Cortex of kidney (tissue), 1 donor: ENCODE measurements at places on chromosomes 5 and 9.

- DNase-seq: no peak
Observed at GRCh38 chr5:147869112-147869511, 9.4 kb upstream of the SCGB3A2 start.

DNA sequence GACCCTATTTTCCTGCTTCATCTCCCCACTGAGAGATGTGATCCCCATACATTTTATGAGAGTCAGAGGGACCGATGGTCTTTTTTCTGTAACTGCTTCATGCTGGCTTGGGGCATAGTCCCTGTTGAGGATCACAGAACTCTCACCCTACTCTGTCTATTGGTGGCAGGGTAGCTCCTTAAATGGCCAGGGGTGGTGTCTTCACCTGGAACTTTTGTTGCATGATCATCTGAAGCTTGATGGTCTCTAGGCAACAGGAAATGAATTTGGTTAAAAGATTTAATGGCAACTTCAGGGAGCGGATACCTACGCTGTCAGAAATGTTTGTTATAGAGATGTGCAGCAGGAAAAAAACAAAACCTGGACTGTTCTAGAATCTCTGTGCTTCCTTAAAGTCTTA, 87.0 kb upstream of the GLIS3 start:
- DNase-seq: no peak

- DNase-seq: no peak
Observed at GRCh38 chr5:141790630-141791029, 87.6 kb downstream of the PCDH1 start.

DNA sequence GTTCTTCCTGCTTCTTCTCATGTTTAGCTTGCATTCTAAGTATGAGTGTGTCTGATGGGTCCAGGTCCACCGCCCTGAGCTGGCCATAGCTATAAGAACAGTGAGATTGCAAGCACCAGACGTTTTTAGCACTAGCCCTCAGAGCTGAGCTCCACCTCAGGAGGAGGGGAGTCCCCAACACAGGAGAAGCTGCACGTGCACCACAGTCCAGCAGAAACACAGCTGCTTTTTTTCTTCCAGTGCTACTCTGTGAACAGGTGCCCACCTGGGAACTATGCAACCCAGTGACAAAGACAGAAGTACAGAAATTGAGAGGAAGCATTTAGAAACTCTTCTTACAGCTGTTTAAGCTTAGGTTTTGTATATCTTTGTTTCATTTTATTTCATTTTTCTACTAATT, 299.4 kb downstream of the MARCHF11 start:
- DNase-seq: no peak

- no peak for DNase-seq
Observed at GRCh38 chr5:97838214-97838613, 655.2 kb upstream of the RIOK2 start.

- no peak for DNase-seq
Observed at GRCh38 chr5:51664491-51665250, 281.4 kb downstream of the ISL1 start.

DNA sequence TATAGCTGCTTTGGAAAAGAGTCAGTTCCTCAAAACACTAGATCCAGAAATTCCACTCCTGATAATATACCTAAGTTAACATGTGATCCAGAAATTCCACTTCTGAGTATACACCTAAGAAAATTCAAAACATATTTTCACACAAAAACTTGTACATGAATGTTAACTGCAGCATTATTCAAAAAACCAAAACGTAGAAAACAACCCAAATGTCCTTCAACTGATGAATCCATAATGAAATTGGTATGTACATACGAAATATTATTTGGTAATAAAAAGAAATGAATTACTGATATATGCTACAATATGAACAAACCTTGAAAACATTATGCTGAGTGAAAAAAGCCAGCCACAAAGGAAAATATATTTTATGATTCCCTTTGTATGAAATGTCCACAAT, 16.5 kb upstream of the AFF4 start:
- DNase-seq: no peak

DNA sequence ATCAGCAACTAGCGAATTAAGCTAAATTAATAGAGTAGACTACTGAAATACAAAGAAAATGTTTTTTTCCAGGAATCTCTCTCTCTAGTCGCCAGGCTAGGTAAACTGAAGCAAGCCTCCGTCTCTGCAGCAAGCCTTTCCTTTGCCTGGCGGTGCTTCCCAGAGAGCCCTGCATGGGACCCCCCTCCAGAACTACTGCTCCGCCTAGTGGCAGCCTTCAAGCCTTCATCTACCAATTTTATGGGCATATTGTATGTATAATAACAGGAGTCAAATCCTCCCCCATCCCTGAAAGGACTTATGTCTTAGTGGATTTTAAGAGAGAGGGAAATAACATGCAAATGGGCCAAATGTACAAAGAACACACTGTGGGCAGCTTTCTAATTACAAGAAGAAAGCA, 241.9 kb downstream of the SAXO1 start:
- no peak for DNase-seq
